ENCODE measurements at places on chromosomes 13 and 19. TPM values are rescaled to one million over a fixed set of nuclear protein-coding genes. Genes with fewer than 3 reads are reported as not detected.

Gene ZNF576
- 12.2 TPM for total RNA-seq

Gene SBSN
- not detected for total RNA-seq

Gene RINL
- 85.5 TPM for total RNA-seq

DNA sequence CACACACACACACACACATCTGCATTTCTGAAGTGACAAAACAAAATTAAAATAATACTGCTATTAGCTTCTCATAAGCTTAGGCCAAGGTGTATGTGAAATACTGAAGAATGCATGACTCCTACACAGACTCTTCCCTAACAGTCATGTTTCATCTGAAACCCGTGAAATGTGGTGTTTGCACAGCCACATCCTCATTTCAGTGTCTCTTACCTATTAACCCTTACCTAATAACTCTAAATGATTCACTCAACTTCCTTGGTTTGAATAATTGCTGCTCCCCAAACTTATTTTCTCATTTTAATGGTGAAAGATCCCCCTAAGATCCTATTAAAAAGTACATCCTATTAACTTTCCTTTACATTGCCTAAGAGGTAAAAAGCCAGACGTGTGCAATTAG lies 117.6 kb downstream of the MIPEP start:
- no peak for DNase-seq

DNA sequence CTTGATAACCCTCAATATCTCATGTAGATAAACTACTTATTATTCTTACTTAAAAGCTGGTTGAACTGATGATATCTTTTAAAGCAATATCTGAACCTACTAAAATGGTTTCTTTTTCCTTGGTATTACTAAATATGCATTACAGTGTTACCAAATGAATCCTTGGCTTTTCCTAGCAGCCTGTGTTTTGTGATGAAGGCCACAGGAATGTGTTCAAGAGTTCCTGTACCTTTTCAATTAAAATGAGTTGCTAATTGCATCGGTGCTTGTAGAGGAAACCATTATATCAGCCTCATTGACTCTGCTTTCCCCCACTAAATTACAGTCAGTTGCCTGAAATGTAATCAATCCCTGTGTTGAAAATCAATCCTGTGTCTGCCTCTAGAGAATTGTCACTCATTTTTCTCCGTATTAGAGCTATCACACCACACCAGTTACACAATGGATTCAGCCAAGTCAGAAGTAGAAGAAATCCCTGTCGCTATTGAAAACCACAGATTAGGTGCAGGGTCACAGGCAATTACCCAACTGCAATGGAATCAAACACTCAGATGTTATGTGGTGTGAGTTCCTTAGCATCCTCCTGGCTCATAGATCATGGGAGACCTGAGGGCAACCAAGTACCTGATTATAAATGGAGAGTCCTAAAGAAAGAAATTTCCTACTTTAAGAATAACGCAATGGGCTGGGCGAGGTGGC lies 13.3 kb downstream of the FAM216B start:
- DNase-seq, result no peak

DNA sequence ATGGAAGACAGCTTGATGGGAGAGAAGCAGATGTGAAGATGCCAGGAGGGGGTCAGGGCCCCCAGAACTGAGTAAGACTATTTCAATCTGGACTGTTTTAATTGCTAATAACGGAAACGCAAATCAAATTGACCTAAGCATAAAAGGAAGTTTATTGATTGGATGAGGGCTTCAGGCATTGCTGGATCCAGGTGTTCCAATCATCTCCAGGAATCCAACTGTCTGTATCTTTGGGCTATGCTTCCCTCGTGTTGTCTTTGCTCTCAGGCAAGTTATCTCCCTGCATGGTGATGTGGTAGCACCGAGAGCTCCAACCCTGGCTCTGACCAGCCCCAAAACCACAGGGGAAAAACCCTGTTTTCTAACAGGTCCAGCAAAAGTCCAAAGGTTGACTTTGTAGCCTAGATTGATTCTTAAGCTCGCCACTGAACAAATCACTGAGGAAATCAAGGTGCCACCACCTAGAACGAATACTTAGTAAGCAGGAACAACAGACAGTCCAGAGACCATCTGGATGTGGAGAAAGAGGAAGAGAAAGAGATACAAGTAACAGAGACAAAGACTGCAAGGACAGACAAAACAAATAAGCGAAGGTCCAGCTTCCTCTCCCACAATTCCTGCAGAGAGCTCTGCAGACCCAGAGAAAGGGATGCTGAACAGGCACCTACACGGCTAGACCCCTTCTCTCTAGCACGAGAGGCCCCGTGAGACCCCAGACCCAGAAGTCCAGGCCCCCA lies 1.2 kb upstream of the C19orf81 start:
- DNase-seq, result no peak

Data from activated CD8-positive, alpha-beta T cell treated with anti-CD3 and anti-CD28 coated beads for 36 hours (primary cell).